OCI-LY7 (cell line): ENCODE measurements at places on chromosomes 5 and 9. TPM values are rescaled to one million over a fixed set of nuclear protein-coding genes. Genes with fewer than 3 reads are reported as not detected.

SUSD3 gene
- total RNA-seq: 94.1 and 116 TPM in 2 replicates

SPINK4 gene
- not detected in 2 replicates for total RNA-seq

FOXD4L3 gene
- 0.42 and 0.68 TPM in 2 replicates for total RNA-seq

PSMB7 gene
- total RNA-seq: 159 and 164 TPM in 2 replicates

ZDHHC11 gene
- 30.0 and 32.0 TPM in 2 replicates for total RNA-seq

FOXD4L6 gene
- total RNA-seq: 0.29 TPM in 1 of 2 replicates, not detected in the other

ZFAND5 gene
- 54.3 and 57.7 TPM in 2 replicates for total RNA-seq

PDE6A gene
- not detected in 2 replicates for total RNA-seq

GLDC gene
- total RNA-seq: not detected in 2 replicates

IL17B gene
- not detected in 2 replicates for total RNA-seq

UCK1 gene
- total RNA-seq: 25.9 and 29.8 TPM in 2 replicates

NR2F1 gene
- total RNA-seq: not detected in 2 replicates

TMEM174 gene
- total RNA-seq: 0.25 TPM in 1 of 2 replicates, not detected in the other
